Endodermal cell (in vitro differentiated cells): ENCODE measurements at places on chromosomes 6 and 20. TPM values are rescaled to one million over a fixed set of nuclear protein-coding genes. Genes with fewer than 3 reads are reported as not detected.

DNA sequence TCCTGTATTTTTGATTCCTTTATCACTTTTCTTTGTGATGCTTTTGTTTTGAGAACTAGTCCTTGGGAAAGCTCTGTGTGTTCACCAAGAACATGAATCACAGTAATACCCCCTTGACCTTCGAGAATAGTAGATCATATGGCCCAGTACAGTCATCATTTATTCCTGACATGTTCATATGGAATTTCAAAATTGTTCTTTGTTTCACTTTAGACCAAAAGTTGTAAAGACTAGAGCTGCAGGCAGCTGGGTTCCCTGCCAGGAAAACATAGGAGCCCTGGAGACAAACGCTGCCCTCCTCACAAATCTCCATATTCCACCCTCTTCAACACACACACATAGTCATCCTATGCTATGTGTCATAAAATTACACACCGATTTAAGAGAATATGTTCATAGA is 621.2 kb upstream of the EYS start:
- H3K27me3 ChIP-seq: no peaks in the 10 kb centered on the region
- H3K4me3 ChIP-seq: no peak overlapping the region
- H3K36me3 ChIP-seq: no peaks in the 10 kb centered on the region
- no peak overlapping the region for H3K27ac ChIP-seq
- H3K4me1 ChIP-seq: no peaks in the 10 kb centered on the region
- DNase-seq: no peak

DNA sequence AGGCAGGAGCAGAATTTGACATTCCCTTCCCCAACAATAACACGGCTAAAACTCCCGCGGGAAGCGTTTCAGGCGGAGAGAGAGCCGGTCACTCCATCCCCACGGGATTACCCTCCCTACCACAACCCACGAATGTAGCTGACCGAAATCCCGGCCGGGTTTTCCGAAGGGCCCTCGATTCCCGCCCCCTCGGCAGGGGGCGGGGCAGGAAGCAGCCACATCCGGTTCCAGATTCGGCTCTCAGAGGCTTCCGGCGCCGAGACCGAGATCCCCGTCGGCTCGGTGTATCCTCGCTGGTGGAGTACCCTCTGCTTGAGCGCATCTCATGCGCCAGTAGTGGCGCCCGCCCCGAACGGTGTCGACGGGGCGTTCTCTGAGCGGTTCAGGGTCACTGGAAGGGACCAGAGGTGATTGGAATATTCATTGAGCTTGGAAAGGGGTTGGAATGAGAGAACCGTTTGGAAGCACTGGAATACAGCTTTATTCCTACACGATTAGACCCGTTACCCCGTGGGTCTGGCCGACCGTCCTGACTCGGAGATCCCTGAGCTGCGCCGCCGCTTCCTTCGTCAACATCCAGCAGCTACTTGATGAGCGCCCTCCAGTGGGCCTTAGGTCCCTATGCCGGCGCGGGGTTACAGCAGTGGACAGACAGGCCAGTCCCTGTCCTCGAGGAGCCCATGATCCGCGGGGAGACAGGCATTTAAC is 649 bp upstream of the RGL2 start:
- peak overlapping the region; percentile 94 for H3K27ac ChIP-seq
- H3K4me1 ChIP-seq: no peaks in the 10 kb centered on the region
- H3K4me3 ChIP-seq: peak overlapping the region; percentile 99
- peak; percentile 94 for DNase-seq
- peaks cover 10% of the 10 kb centered on the region for H3K36me3 ChIP-seq

GRCh38 chr6:19100752-19101151 is 713.6 kb downstream of the RNF144B start:
- H3K27ac ChIP-seq: no peak overlapping the region
- DNase-seq: no peak
- no peaks in the 10 kb centered on the region for H3K4me1 ChIP-seq
- no peaks in the 10 kb centered on the region for H3K27me3 ChIP-seq
- H3K4me3 ChIP-seq: no peak overlapping the region

- no peaks in the 10 kb centered on the region for H3K36me3 ChIP-seq
- no peak for DNase-seq
- no peak overlapping the region for H3K27ac ChIP-seq
- no peak overlapping the region for H3K4me3 ChIP-seq
- no peaks in the 10 kb centered on the region for H3K4me1 ChIP-seq
These were observed 290.9 kb upstream of the TSHZ2 start for GRCh38 chr20:52681288-52681687.

DNA sequence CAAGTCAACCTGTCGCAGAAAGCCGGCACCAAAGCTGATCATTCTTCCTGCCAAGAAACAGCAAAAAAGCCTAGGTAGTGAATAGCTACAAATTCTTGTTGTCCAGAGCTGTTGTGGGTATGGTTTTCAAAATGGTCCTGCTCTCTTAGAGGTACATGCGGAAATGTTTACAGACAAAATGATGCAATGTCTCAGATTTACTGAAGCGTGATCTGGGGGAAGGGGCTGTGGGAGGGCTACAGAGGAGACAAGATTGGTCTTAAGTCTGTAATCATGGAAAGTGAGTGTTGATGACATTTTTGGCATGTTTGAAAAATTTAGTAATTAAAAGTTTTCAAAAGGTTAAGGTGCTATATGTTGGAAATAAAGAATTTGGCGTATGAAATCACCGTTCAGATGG is 6.2 kb downstream of the NTSR1 start:
- H3K27ac ChIP-seq: no peak overlapping the region
- peaks cover 36% of the 10 kb centered on the region for H3K27me3 ChIP-seq
- H3K4me1 ChIP-seq: no peaks in the 10 kb centered on the region
- no peak for DNase-seq
- no peak overlapping the region for H3K4me3 ChIP-seq

GRCh38 chr6:121917834-121918559 is 481.5 kb upstream of the HSF2 start:
- no peaks in the 10 kb centered on the region for H3K36me3 ChIP-seq
- no peaks in the 10 kb centered on the region for H3K27me3 ChIP-seq
- no peak overlapping the region for H3K27ac ChIP-seq
- no peak for DNase-seq

- no peak for DNase-seq
- no peaks in the 10 kb centered on the region for H3K36me3 ChIP-seq
- H3K4me1 ChIP-seq: peaks cover 5% of the 10 kb centered on the region
- H3K4me3 ChIP-seq: no peak overlapping the region
- no peak overlapping the region for H3K27ac ChIP-seq
These were observed 14.9 kb downstream of the MICA start for GRCh38 chr6:31418251-31418650.

- H3K4me1 ChIP-seq: peaks cover 8% of the 10 kb centered on the region
- no peaks in the 10 kb centered on the region for H3K27me3 ChIP-seq
- H3K4me3 ChIP-seq: no peak overlapping the region
- no peaks in the 10 kb centered on the region for H3K36me3 ChIP-seq
- no peak for DNase-seq
- H3K27ac ChIP-seq: no peak overlapping the region
These were observed 17.6 kb upstream of the PYGB start for GRCh38 chr20:25230166-25230831.

GRCh38 chr20:32718749-32719348 is 24.4 kb downstream of the COMMD7 start:
- DNase-seq: no peak
- no peaks in the 10 kb centered on the region for H3K4me1 ChIP-seq
- no peak overlapping the region for H3K4me3 ChIP-seq
- peaks cover 14% of the 10 kb centered on the region for H3K36me3 ChIP-seq
- no peak overlapping the region for H3K27ac ChIP-seq

DNA sequence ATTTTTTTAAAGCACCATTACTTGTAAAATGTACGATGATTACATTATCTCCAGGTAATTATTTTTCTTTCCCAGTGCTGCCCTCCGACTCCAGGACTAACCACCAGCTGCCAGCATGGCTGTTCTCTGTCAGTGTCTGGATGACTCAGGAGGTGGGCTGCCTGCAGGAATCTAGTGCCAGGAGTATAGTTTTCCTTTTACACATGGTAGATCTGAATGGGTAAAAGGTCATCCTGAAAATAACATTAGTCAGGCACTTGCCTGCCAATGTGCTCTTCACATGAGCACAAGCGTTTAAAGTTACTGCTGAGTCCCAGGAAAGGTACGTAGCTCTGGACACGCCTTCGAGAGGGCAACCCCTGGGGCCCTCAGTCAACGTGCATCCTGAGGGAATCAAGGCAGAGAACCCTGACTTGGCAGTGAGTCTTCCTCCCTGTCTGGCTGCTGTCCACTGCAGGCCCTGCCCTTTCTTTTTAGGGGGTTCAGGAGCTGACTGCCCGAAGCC is 2.4 kb downstream of the DYNLT1 start:
- peaks cover 3% of the 10 kb centered on the region for H3K4me1 ChIP-seq
- peaks cover 36% of the 10 kb centered on the region for H3K36me3 ChIP-seq

DNA sequence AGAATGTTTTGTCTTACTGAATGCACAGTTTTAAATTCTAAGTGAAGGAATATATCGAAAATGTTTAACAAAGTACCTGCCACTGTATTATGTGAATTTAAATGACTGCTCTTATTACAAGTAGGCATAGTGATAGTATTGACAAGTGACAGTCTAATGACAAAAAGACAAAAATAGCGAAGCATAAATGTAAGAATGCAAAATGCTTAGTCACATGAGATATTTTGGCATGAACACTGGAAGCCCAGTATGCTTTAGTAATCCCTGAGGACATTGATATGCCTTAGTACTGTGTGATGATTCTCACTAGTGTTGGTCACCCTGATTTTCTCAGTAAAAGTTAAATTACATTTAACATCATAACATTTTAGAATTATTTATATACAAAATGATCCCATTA is 153.5 kb downstream of the EYA4 start:
- no peak overlapping the region for H3K4me3 ChIP-seq
- H3K27ac ChIP-seq: no peak overlapping the region
- no peak for DNase-seq
- H3K36me3 ChIP-seq: no peaks in the 10 kb centered on the region
- H3K4me1 ChIP-seq: peaks cover 3% of the 10 kb centered on the region

DNA sequence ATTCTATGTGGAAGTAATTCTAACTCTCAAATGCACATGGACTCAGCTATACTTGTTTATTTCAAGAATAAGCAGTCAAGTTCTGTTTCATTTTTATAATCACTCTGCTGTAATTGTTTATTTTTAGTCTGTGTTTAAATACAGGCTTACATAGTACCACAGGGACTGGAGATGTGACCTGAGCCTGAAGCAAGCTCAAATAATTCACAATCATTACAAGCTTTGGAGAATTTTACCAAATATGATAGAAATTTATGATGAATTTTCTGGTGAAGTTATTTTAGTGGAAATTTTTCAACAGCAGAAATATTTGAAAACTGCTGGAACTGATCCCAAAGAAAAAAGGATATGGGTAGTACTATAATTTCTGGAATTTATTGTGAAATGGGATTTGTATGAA is 41.6 kb upstream of the DSE start:
- no peak for DNase-seq
- peaks cover 4% of the 10 kb centered on the region for H3K4me1 ChIP-seq
- no peaks in the 10 kb centered on the region for H3K36me3 ChIP-seq
- H3K27me3 ChIP-seq: no peaks in the 10 kb centered on the region
- H3K4me3 ChIP-seq: no peak overlapping the region
- H3K27ac ChIP-seq: no peak overlapping the region

GRCh38 chr6:43009124-43009523 is 4.6 kb downstream of the MEA1 start:
- no peak overlapping the region for H3K4me3 ChIP-seq
- no peak overlapping the region for H3K27ac ChIP-seq
- H3K4me1 ChIP-seq: peaks cover 8% of the 10 kb centered on the region
- H3K27me3 ChIP-seq: no peaks in the 10 kb centered on the region

GRCh38 chr6:104531646-104532045 is 328.1 kb downstream of the HACE1 start:
- no peak for DNase-seq
- H3K27ac ChIP-seq: no peak overlapping the region
- H3K27me3 ChIP-seq: no peaks in the 10 kb centered on the region
- H3K36me3 ChIP-seq: no peaks in the 10 kb centered on the region
- no peak overlapping the region for H3K4me3 ChIP-seq
- no peaks in the 10 kb centered on the region for H3K4me1 ChIP-seq

DNA sequence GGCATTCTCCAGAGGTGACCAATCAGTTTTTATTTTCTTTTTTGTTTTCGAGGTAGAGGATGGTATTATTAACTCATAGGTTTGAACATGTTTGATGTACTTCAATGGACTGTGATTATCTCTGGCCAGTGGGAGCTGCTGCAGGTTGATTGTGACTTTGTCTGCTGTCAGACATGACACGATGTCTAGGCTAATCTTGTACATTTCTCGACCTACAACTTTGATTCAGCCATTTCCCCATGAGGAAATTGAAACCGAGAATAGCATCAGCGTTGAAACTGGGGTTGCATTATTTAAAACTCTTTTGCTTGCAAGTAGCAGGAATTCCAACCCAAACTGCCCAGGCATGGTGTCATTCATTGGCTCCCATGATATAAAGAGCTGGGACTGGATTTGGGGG is 218.9 kb downstream of the CDH26 start:
- no peak overlapping the region for H3K4me3 ChIP-seq
- H3K36me3 ChIP-seq: no peaks in the 10 kb centered on the region
- no peak for DNase-seq
- H3K4me1 ChIP-seq: no peaks in the 10 kb centered on the region
- H3K27me3 ChIP-seq: no peaks in the 10 kb centered on the region
- no peak overlapping the region for H3K27ac ChIP-seq

- H3K4me3 ChIP-seq: no peak overlapping the region
- H3K4me1 ChIP-seq: no peaks in the 10 kb centered on the region
- DNase-seq: no peak
- H3K36me3 ChIP-seq: no peaks in the 10 kb centered on the region
These were observed 235.9 kb upstream of the SUPT3H start for GRCh38 chr6:45613656-45614055.

GRCh38 chr20:53463101-53463972 is 130.3 kb downstream of the ZNF217 start:
- H3K4me1 ChIP-seq: no peaks in the 10 kb centered on the region
- no peak overlapping the region for H3K27ac ChIP-seq
- H3K4me3 ChIP-seq: no peak overlapping the region
- H3K27me3 ChIP-seq: no peaks in the 10 kb centered on the region

DNA sequence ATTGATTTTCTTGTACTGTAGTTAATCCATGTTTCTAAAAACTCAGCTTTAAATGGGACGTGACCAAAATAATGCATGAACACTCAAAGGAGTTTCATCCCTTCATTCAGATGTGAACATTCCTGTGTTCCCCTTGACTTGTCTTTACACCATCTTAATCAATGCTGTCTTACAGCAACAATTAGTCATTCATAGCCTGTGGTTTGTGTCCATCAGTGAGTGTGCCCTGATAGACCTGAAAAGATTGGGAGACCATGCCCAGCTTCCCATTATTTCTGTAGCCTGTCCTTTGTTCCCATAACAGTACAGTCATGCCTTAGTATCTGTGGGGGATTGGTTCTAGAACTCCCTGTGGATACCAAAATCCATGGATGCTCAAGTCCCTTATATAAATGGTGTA is 23.9 kb downstream of the NT5E start:
- DNase-seq: peak; percentile 2
- no peaks in the 10 kb centered on the region for H3K4me1 ChIP-seq
- no peaks in the 10 kb centered on the region for H3K27me3 ChIP-seq
- no peak overlapping the region for H3K27ac ChIP-seq

SLC26A8 gene
- not detected in 2 replicates for total RNA-seq

RAB44 gene
- not detected in 2 replicates for total RNA-seq

TLDC2 gene
- 0.24 to 1.6 TPM (median 0.66 TPM) in 3 replicates for total RNA-seq

PAX1 gene
- not detected in 2 replicates for total RNA-seq

LPA gene
- total RNA-seq: 1.9 and 3.6 TPM in 2 replicates

TBPL1 gene
- total RNA-seq: 40.4 and 43.7 TPM in 2 replicates

CNR1 gene
- total RNA-seq: 10.8 and 12.2 TPM in 2 replicates

RIMS1 gene
- total RNA-seq: 1.1 and 1.6 TPM in 2 replicates

ARHGAP18 gene
- total RNA-seq: 11.8 to 16.1 TPM (median 14.3 TPM) in 3 replicates
